Germinal center (tissue), 1 donor: ENCODE measurements at places on chromosomes 4 and X.

DNA sequence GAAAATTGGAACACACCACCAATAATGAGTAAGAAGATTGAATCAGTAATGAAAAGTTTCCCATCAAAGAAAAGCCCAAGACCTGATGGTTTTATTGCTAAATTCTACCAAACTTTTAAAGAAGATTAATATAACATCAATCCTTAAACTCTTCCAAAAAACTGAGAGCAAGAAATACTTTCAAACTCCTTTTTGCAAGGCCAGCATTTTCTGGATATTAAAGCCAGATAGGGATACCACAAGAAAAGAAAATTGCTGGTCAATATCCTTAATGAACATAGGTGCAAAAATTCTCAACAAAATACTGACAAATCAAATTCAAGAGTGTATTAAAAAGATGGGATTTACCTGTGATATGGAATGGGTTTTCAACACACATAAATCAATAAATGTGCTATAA lies 484.6 kb downstream of the ANKRD50 start:
- DNase-seq = no peak

GRCh38 chrX:15465896-15466651 lies 27.1 kb downstream of the PIR start:
- peak; percentile 8 for DNase-seq

- DNase-seq = no peak
Measured at GRCh38 chr4:121165206-121165605, 1.1 kb upstream of the TNIP3 start.

DNA sequence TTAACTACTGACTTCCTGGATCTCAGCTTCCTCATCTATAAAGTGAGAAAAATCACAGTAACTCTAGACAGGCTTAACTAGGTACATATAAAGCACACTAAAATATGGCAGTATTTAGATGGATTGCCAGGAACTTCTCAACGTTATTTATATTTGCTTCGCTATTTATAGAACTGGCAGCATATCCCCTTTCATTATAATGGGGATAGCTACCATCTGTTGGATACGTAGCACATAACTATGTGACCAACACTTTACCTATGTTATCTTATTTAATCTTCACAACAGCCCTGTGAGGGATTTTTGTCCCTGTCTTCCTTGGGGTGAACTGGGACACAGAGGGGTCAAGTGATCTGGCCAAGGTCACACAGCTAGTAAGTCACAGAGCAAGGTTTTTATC lies 64.6 kb downstream of the ENPEP start:
- DNase-seq = no peak

GRCh38 chrX:63012574-63012973 lies 338.6 kb downstream of the SPIN4 start:
- no peak for DNase-seq

DNA sequence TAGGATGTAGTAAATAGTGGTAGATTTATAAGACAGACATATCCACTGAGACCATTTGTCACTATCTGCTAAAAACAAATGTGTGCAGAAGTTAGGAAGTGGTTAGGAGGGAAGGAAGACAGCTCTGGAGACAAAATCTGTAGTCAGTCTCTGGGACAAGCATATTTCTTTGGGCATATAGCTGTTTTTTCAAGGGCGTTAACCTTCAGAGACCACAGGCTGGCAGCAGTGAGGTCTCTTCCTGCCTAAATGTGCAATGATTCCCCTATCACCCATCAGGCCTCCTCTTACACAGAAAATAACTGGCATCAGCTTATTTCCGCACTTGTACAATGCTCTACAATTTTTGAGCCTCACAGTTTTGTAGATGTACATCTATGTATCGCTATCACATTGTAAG lies 6.5 kb downstream of the TMEM150C start:
- no peak for DNase-seq

DNA sequence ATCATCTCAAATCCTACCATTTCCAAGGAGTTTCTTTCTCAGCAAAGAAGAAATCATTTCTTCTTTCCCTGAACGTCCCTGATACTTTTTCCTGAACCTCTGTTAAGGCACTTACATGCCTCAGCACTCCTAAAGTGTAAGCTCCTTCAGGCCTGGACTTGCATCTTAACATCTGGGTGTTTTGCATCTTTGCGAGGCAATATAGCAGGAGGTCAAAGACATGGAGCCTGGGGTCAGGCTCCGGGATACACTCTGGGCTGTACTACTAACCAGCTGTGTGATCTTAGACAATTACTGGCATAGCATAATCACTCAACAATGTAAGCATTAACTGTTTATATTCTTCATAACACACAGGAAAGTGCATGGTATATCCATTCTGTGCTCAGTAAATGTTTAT lies 275.5 kb upstream of the BOD1L1 start:
- no peak for DNase-seq

GRCh38 chr4:103204111-103204510 lies 6.0 kb upstream of the CENPE start:
- DNase-seq = no peak

DNA sequence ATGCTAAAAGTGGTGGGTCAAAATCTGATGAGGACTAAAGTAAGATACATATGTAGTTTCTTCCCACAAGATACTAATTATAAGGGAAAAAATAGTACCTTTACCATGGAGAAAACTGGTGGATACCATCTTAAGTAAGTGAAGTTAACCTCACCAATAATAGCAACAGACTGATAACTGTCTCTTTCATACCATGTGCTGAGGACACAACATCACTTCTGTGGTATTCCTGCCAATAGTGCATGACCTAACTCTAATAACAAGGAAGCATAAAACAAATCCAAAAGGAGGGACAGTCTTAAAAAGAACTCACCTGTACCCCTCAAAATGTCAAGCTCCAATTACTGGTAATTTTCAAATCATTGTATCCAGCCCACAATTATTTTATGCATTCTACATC lies 8.8 kb downstream of the UFSP2 start:
- DNase-seq = no peak

DNA sequence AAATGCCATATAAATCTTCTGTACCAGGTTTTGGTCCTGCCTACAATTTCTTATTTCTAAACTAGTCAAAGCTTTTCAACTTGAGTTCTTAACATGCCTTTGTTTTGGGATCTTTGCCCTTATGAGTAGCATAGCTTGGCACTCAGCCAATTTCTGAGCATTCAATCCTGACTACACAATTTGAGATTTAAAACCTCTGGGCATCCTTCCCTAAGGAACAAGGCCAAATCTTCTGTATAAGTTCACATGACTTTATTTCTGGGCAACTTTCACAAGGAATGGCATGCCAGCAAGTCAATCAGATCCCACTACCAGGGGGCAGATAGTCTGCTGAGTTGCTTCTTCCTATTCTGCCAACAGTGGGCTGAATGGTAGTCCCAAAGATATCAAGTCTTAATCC lies 254.2 kb downstream of the ADAMTS3 start:
- no peak for DNase-seq

DNA sequence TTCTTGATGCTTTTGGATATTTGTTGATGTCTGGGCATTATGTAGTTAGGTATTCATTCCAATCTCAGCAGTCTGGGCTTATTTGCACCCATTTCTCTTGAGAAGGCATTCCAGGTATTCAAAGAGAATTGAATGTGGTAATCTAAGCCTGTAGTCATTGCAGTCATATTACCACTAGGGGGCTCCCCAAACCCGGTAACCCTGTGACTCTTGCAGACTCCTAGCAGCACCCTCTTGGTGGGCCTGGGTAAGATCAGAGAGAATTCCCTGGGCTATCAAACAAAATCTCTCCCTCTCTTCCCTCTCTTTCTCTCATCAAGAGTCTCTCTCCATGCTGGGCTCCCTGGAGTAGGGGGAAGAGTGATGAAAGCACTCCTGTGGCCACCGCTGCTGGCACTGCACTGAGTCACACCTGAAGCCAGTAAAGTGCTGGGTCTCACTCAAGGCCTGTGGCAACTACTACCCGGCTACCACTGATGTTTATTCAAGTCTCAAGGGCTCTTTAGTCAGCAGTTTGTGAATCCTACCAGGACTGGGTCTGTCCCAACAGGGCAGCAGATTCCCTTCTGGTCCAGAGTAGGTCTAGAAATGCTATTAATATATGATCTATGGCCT lies 187.7 kb upstream of the NUDT10 start:
- peak; percentile 31 for DNase-seq

- DNase-seq = peak; percentile 72
Measured at GRCh38 chr4:80875642-80876041, 154.9 kb upstream of the BMP3 start.

DNA sequence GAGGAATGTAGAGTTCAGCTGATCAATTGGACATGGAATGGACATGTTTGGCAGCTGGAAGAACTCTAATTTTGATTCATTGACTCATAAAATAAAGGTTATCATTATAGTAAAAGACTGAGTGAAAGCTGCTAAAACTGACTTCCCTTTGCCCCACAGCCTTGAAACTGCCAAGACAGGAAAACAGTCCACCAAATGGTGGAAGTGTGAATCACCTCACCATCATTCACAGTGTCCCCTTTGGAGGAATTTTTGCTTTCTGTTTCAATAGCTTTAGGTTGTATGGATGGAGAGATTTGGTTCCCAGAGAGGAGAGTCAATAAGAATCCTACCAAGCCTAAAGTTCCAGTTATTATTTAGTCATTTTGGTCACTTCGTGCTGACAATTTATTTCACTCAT lies 20.8 kb upstream of the FREM3 start:
- no peak for DNase-seq

- no peak for DNase-seq
Measured at GRCh38 chr4:44257461-44257860, 191.1 kb downstream of the KCTD8 start.
